Breast epithelium (tissue), 4 donors: ENCODE measurements at places on chromosomes 5 and 9.

- no peak for DNase-seq
These were observed 357.1 kb upstream of the PRR16 start for GRCh38 chr5:120106912-120107525.

DNA sequence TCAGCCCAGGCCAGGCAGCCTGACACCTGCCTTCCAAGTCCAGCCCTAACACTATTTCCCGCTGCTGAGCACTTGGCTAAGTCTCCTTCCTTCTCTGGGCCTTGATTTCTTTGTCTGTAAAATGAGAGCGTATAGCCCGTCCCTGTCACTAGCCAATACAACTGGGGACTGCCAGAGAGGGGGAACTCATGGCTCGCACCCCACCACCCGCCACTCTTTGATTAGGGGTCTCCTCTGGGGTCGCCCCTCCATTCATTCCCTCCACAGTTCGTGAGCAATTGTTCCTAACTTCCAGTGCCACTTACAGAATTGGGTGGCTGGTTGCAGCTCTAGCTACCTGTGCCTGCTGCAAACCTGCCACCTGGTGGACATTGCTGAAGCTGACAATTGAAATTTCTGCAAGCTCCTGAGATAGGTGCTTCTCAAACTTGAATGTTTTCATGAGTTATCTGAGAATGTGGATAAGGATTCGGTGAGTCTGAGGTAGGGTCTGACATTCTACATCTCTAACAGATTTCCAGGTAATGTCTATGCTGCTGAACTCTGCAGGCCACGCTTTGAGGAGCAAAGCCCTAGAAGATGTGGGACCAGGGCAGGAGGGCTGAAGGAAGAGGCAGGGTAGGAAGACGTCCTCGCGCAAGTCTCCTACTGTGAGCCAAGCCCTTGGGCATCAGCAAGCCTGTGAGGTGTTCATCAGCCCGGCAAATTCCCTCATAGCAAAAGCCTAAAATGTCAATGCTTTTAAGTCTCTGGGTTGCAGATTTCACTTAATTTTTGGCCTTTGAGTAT, 13.3 kb upstream of the RECK start:
- peak; percentile 66 for DNase-seq

DNA sequence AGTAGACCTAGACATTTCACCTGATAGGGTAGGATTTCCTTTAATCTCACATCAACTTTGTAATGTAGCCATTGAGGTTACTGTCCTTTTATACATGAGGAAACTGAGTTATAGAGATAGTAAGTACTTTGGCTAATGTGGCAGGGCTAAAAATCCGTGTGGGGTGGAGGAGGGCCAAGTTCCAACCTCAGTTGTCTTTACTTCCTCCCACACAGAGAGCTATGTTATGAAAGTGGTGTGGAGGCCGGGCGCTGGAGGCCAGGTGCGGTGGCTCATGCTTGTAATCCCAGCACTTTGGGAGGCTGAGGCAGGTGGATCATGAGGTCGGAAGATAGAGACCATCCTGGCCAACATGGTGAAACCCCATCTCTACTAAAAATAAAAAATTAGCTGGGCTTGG, 173.3 kb downstream of the PALM2AKAP2 start:
- no peak for DNase-seq

- DNase-seq = peak; percentile 77
These were observed 16.0 kb downstream of the TRAF2 start for GRCh38 chr9:136902259-136902821.

- DNase-seq = no peak
These were observed 481 bp downstream of the MRPL36 start for GRCh38 chr5:1799110-1799601.

GRCh38 chr9:20621471-20622329, 599 bp downstream of the MLLT3 start:
- DNase-seq = peak; percentile 44
